ENCODE measurements at places on chromosomes 2 and 18.

GRCh38 chr18:22185771-22186386 is 16.5 kb downstream of the GATA6 start:
- DNase-seq = peak; percentile 74

GRCh38 chr2:3051266-3051665 is 326.4 kb downstream of the EIPR1 start:
- DNase-seq = no peak

DNA sequence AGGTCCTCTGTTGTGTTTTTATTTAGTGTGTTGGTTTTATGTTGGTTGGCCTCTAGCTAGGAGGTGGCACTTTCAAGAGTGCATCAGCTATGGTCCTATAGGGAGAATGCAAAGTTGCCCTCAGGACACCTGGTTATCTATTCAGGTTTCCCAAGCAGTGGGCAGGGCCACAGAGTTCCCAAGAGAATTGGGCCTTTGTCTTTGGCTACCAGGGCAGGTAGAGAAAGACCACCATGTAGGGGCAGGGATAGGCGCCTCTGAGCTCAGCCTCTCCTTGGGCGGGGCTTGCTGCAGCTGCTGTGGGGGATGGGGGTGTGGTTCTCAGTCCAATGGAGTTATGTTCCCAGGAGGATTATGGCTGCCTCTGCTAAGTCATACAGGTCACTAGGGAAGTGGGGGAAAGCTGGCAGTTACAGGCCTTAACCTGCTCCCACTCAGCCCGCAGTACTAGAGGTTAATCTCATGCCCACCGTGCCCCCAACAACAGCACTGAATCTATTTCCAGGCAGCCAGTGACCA is 26.0 kb downstream of the ABCB11 start:
- DNase-seq = no peak

DNA sequence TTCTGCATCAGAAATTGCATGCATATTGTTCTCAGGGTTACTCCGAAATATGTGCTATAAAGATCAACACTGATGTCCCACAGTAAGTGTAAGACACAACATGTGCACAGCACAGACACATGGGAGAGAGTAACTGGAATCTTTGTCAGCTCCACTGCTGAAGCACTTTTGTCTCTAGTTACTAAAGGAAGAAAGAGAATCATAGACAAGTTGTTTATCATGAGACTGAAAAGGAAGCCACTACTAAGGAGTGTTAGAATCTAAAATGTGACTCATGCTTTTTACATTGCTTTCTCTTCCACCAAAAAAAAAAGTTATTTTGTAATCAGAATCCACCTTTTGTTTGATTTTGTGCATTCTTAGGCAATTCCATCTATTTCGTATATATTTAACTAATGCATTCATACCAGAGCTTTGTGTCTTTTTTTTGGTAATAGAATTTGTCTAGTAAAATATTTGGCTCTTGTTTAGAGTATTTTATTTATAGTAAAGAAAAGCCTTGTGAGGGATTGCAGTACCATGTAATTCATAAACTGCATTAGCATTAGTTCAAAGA is 502.4 kb downstream of the FBXO15 start:
- no peak for DNase-seq

DNA sequence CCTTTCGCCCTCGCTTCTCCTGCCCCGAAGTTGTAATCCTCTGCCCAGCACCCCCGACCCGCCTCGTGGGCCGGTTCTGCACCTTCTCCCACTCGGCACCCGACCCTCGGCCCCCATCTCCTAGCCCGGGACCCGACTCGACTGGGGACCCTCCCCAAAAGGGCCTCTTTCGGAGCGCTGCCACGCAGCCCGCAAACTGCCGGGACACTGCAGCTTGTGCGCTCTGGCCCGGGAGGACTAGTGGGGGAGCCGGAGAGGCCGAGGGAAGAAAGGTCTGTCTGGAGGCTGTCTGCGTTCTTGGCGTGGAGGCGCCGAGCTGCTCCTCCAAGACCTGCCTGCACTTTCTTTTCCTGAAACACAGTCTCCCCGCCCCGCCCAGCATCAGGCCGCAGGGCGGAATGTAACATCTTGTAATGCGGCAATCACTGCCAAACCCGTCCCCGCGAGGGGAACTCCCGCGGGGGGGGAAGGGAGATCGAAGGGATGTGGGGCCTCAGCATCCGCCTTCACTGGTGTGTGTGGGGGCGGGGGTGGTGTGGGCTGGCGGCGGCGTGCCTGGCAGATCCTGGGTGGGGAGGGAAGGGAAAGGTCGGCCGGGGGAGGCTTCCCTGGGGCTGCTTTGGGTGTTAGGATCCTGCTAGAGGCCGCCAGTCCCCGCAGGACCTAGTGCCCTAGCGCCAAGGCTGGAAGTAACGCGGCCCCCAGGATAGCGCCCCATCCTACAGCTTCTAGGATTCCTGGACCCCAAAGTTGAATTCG is 7.4 kb downstream of the DLX2 start:
- DNase-seq = no peak

DNA sequence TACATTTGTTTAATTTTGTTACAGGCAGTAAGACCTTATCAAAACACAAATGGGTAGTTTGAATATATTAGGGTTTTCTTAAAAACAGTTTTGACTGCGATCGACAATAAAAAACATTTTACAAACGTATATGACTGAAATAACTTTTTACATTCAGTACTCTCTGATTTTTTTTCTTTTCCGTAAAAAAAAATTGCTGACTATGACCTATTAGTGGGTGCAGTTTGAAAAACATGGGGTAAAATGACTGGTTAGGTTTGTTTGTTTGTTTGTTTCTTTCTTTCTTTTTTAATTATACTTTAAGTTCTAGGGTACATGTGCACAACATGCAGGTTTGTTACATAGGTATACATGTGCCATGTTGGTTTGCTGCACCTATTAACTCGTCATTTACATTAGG is 36.9 kb downstream of the EPC2 start:
- no peak for DNase-seq

GRCh38 chr2:31660165-31660564 is 79.4 kb upstream of the SRD5A2 start:
- DNase-seq = no peak

- DNase-seq = no peak
These were observed 776 bp downstream of the EMILIN2 start for GRCh38 chr18:2847317-2848246.

DNA sequence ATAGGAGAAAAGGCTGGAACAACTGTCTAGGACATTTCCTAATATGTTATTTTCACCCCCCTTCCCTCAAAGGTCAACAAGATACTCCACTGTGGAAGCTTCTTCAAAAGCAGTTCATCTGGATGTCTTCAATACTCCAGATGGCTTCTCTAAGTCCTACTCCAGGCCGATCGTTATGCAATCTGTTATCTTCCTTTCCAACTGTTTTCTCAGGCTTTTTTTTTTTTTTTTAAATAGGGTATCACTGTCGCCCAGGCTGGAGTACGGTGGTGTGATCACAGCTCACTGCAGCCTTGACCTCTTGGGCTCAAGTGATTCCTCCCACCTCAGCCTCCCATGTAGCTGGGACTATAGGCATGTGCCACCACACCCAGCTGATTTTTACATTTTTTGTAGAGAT is 26.3 kb downstream of the ATP8B1 start:
- no peak for DNase-seq

GRCh38 chr18:28045880-28046279 is 131.1 kb downstream of the CDH2 start:
- DNase-seq = no peak

DNA sequence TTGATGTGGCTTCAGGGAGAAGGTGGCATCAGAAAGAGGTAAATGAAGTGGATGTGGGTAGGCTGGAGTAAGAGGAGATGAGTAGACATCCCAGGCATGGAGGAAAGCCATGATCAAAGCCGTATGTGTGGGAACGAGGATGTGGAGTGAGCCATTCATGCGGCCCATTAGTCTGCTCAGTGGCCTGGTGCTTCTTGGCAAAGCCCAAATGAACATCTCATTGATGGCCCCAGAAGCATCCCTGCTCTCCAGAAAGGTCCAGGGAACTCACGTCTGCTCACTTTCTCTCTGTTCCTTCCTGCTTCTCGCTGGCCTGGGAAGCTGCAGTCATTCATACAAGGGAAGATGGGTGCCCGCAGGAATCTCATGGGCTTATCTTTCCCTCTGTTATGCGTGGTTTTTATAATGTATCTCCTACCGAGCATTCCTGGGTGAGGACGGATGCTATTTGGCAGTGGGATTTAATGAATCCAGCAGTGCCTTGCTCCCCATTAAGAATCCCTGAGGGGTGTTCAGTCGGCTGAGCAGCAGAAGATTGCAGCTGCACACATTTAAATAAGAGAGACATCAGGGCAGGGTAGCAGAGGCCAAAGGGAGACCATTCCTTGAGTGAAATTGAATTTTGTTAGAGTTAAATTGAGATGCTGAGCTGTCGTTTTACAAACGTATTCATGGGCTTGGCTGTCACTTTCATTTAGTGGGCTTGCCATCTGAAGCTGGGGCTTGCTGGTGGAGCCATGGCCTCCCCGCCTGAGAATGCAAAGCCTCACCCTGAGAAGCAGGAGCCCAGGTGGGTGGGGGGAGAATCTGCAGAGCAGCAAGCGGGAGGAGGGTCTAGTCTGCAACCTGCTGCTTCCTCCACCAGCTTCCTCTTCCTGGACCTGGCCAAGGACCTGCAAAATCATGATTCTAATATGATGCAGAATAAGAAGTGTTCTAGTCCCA is 64.5 kb downstream of the LYPD1 start:
- DNase-seq = no peak

DNA sequence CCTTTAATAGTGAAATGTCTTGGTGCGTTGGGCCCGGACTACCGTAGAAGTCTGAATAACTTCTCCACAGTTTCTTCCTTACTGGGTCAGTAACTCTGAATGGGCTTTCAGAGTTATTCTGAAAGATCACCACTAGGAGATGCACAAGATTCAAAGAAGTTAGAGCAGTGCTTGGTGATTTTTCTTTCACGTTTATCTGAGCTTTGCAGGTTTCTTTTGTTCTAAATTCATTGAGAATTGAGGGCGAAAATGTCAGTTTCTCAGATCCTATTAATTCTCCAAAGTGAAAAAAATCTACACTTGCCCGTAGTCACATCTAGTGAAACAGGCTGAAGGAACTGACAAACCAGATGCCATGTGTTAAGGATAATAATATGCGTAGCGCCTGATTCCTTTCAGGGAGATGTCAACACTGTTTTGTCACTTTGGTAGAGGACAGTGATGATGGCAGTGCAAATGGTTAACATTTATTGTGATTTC is 70.1 kb downstream of the QPCT start:
- DNase-seq = peak; percentile 65

DNA sequence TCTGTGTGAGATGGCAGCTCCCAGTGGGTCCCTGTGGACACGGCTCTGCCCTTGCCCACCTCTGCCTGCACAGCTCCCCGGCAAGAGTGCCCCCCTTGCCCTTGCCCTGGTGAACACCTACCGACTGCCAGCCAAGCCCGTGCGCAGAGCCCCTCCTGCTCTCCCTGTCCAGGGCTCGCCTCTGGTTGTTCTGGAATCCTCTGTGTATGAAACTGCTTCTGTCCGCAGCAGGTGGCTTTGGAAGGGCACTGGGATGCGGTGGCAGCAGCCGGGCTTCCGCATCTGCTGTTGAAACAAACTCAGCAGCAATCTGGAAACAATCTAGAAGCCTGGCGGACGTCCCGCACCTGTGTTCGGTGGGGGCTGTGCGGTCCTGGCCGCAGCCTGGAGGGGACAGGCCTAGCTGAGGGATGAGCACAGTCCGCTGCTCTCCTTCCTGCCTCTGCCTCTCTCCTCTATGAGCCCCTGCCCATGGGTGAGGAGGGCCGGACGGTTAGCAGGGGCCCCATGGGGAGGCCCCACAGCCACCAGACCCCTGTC is 34.0 kb upstream of the KLF11 start:
- DNase-seq = no peak
